ENCODE measurements at places on chromosomes 2 and 18. TPM values are rescaled to one million over a fixed set of nuclear protein-coding genes. Genes with fewer than 3 reads are reported as not detected.

Gene SLC5A7
- 0.53 TPM for total RNA-seq

Gene UGT1A10
- total RNA-seq: not detected

Gene ANO7
- total RNA-seq: 1.6 TPM

Gene TMEM247
- total RNA-seq: not detected

Gene CRIM1
- 130 TPM for total RNA-seq

Gene AKAIN1
- total RNA-seq: not detected

Gene EML6
- total RNA-seq: 21.1 TPM

Gene ACMSD
- 18.2 TPM for total RNA-seq
